ENCODE measurements at places on chromosomes 11 and 22.
A peak's percentile ranks its signal among the peaks of the same experiment; 100 is the strongest.

GRCh38 chr22:17157714-17158113 is 1.4 kb downstream of the HDHD5 start:
- no peak for DNase-seq

DNA sequence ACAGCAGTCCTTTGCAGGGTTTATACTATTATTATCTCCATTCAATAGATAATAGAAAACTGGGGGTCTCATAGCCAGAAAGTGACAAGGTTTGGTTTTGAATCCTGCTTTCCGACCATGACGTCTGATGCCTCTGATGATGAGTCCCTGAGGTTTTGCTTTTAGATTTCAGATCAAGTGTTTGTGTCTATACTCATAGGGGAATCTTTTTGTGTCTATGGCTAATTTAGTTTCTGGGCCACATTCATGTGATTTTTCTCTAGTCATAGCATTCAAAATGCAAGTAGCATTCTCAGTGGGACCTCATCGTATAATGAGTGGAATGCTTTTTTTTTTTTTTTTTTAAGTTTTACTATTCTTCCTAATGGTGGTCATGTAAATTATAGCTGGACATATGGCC is 72.9 kb downstream of the TNRC6B start:
- DNase-seq: no peak

DNA sequence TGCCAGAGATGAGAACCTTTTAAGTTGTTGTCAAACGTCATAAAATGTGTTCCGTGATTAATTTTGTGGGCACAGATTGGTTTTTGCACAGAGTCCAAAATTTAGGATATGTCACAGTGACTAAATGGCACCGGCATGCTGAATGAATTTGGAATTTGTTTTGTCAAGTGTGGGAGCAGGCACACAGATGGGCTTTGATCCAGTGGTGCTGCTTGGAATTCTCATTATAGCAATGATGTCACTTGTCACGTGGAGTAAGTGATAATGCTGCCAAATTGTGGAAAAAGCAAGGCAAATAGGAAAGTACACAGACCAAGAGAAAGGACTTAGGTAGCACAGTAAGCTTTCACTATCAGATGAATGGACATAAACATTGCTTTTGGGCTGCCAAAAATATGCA is 8.0 kb upstream of the LIN7C start:
- peak; percentile 64 for DNase-seq

DNA sequence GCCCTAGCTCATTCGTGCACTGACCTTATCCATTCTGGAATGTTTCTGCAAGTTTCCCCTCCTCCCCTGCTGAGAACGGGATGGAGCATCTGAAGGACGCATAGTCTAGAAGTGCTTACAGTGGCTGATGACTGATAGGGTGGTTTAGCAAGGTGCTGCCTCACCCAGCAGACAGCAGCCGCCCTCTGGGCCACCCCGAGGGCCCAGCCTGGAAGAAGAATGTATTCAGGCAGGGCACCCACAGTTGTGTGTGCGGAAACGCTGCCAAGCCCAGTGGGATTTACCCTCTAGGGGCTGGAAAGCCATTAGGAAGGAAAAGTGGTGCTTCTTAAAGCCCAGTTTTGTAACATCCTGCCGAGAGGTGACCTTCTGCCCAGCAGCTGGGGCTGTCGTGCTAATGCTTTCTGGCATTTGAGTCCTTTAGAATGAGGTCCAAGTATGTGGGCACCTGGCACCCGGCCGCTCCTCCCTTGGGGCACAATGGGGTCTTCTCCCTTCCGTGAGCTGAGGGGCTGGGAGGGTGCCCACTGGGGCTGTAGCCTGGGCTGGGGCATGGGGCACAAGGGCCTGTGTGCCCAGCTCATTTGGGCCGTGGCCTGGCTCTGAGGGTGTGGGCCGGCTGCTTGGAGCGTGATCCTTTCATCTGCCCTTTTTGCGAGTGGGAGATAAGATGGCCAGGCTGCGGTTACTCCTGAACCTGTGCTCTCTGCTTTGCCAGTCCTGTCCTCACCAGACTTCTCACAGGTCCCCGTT is 14.4 kb downstream of the FBLN1 start:
- DNase-seq: peak; percentile 75

GRCh38 chr22:36443198-36443770 is 38.2 kb downstream of the TXN2 start:
- DNase-seq: no peak

GRCh38 chr22:36021606-36022153 is 6.9 kb downstream of the RBFOX2 start:
- DNase-seq: no peak

DNA sequence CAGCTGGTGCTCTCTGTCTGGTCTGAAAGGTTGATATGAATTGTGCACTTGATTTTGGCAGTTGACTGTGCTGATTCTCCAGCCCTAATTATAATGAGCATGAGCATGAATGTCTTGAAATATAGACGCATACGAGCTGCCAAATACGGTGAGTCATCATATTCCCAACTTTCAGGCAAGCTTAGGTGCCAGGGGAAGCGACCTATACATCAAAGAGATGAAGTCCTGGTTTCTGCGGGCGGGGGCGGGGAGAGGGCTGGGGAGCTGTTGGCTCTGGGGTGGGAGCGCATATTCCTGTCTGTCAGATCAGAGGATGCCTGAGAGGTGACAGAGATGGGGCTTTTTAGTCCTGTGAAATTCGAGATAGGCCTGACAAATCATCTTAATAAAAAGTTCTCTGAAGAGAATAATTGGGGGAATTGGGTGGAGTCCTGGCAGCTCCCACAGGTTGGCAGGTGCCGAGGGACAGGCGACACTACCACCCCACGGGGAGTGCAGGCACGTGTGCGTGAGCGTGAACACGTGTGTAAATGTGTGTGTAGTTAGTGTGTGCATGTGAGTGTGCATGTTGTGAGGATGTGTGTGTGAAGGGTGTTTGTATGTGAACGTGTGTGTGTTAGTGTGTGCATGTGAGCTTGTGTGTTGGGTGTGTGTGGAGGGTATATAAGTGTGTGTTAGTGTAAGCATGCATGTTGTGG is 865.3 kb downstream of the TBC1D22A start:
- no peak for DNase-seq

Data from astrocyte of the spinal cord (primary cell).